ENCODE measurements at places on chromosomes 3 and 15.

DNA sequence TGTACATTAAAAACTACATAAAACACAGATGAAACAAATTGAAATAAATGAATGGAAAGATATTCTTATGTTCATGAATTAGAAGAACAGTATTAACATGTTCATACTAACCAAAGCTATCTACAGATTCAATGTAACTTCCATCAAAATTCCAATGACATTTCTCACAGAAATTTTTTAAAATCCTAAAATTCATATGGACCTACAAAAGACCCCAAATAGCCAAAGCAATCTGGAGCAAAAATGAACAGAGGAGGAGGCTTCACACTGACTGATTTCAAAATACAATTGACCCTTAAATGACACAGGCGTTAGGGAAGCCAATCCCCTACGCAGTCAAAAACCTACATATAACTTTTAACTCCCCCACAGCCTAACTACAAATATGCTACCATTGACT is 39.4 kb downstream of the KPNA1 start:
- DNase-seq: no peak

- no peak for DNase-seq
These were observed 36.9 kb upstream of the TRIM59 start for GRCh38 chr3:160486459-160486869.

- no peak for DNase-seq
These were observed 19.0 kb downstream of the C2CD4A start for GRCh38 chr15:62085740-62086139.

- no peak for DNase-seq
These were observed 681 bp upstream of the IL5RA start for GRCh38 chr3:3110749-3111361.

DNA sequence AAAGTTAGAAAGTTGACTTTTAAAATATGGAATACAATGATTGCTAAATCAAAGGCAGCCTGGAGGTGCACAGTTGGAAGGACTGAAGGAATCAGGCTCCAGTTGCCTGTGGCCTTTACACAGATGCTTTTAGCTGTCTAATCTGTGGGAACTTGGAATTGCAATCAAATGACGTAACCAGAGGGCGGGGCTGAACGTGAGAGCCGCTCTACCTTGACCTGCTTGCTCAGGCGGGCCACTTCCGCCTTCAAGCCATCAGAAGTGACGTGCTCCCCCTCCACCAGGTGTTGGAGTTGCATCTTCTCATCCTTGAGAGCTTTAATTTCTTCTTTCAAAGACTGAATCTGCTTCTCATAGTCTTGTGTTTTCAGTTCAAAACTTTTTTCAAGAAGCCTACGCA is 37.7 kb upstream of the GNB5 start:
- no peak for DNase-seq
